ENCODE measurements at places on chromosomes 12 and 14.

DNA sequence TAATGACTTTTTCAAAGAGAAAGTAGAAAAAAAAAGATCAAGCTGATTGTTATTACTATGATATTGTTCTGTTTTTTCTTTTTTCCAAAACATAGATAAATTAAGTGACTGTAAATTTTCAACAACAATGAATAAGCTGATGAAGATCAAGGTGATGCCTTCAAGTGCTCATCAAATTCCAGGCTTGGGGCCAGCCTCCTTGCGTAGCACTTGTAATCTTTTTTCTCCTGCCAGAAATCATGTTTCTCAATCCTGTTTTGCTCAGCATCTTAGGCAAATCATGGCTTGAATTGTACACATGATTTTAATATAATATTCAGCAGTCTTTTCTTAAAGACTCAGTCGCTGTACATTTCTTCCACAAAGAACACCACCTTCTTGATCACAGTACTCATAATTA lies 333.2 kb downstream of the NPAS3 start:
- DNase-seq = no peak

DNA sequence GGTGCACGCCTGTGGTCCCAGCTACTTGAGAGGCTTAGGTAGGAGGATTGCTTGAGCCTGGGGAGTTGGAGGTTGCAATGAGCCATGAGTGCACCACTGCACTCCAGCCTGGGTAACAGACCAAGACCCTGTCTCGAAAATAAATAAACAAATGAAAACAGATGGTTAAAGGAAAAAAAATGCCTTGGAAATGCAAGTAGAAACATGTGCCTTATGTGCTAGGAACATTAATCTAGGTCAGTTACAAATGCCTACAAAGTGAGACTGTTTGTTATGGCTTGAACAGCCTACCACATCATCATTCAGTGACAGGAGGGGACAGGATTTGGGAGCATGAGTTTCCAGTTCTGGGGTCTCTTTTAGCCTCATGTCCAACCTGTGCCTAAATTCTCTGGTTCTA lies 52.4 kb upstream of the BCAT1 start:
- DNase-seq = peak; percentile 89

DNA sequence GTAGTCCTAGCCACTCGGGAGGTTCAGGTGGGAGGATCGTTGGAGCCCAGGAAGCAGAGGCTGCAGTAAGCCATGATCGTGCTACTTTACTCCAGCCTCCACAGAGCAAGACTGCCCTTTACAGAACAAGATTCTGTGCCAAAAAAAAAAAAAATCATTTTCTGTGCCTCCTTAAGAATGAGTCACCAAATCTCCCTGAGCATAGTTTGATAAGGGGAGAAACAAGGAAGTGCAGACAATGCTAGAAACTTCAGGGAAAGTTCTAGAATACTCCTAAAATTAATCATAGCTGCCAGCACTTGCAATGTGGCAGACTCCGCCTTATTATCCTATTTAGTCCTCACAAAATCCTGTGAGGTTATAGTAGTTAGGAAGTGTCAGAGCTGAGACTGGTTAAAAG lies 74.5 kb downstream of the KCNK10 start:
- DNase-seq = no peak

DNA sequence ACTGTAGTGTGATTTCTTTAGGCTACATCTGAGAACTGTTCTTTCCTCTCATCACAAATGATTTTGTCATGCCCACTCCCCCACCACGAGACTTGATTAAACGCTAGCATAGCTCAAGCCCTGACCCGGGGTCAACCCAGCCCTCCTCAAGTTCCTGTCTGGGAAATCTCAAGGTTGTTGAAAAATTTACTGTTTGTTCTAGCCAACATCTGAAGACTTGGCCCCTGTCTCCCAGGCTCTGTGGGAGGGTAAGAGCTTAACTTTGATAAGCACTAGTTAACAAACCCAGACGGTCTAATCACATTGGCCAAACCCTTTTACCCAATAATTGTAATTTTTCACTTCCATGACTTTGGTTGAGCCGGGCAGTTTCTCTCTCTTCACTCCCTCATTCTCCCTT lies 86.2 kb upstream of the AMIGO2 start:
- DNase-seq = no peak

DNA sequence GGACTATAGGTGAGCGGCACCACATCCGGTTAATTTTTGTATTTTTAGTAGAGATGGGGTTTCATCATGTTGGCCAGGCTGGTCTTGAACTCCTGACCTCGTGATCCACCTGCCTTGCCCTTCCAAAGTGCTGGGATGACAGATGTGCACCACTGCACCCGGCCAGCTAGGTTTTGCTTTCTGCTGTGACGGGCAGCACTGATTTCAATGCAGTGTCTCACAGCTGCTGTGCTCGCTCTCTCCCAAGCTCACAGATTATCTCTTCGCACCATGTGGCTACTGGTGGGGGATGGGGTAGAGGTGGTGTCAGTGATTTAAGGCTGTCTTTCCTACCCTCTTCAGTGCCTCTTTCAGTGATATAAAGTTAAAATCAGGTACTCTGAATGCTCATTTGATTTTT lies 909.1 kb downstream of the TRHDE start:
- DNase-seq = no peak

GRCh38 chr14:72033365-72033764 lies 101.1 kb downstream of the RGS6 start:
- no peak for DNase-seq

DNA sequence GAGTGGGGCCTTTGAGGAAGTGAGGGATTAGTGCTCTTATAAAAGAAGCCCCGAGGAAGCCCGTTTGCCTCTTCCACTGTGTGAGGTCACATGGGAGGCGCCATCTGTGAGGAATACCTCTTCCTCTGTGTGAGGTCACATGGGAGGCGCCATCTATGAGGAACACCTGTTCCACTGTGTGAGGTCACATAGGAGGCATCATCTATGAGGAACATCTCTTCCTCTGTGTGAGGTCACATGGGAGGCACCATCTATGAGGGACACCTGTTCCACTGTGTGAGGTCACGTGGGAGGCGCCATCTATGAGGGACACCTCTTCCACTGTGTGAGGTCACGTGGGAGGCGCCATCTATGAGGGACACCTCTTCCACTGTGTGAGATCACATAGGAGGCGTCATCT lies 69.7 kb downstream of the SLC24A4 start:
- no peak for DNase-seq

DNA sequence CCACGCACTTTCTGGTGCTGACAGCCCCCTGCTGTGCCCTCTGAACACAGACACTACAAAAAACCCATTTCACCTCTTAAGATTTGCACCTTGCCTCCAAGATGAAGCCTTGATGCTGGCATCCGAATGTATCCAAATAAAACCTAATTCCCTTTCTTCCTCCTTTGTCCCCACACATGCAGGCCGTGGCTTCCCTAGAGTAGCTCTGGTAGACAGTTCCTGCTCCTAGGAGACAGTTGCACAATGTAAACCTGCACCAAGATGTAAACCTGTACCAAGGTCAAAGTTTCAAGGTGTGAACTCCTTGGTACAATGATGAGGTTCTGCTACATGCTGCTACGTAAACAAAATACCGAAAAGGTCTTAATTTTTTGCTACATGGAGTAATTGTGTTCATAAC lies 625 bp upstream of the ABHD12B start:
- DNase-seq = no peak

GRCh38 chr12:1607940-1608712 lies 13.7 kb upstream of the FBXL14 start:
- DNase-seq = peak; percentile 43

GRCh38 chr12:6115389-6115788 lies 9.1 kb downstream of the VWF start:
- no peak for DNase-seq

GRCh38 chr12:91388573-91388972 lies 206.0 kb upstream of the DCN start:
- no peak for DNase-seq

DNA sequence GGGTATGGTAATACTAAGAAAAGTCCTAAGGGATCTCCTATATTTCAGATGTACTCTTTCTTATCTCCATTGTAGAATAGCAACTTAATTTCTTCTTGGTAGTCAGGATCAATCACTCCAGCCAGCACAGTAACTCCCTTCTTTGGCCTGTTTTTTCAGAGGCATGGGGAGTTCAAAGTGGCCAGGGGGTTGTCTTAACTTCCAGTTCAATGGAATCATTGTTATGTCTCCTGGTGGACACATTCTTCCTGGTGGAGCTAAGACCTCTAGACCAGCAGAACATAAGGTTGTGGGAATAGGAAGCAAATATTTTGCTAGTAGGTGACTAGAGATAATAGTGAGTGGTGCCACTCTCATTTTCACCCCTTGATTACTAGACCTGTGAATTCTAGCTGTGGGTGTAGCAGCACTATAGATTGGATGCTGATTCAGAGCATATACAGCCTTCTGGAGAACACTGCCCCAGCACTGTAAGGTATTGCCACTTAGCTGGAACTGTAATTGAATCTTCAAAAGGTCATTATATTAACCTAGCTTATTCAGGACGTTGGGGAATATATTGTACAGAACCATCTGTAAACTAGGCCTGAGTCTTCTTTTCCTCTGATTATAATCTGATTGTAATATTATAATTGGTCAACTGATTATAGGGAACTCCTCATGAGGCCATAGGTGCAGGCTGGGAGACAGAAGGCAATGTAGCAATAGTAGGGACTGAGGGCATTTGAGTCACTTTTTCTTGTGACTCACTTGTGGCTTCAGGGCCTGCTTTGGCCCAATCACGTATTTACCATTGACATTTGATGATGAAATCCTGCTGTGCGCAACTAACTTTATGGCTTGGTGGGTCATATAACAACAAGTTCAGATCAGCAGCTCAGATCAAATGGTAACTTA lies 60.2 kb upstream of the ATP2B1 start:
- DNase-seq = no peak

GRCh38 chr14:62778852-62779251 lies 266.4 kb downstream of the KCNH5 start:
- no peak for DNase-seq

GRCh38 chr12:7797698-7798398 lies 8.6 kb downstream of the NANOG start:
- no peak for DNase-seq

GRCh38 chr12:82781309-82781997 lies 94.7 kb downstream of the TMTC2 start:
- no peak for DNase-seq

DNA sequence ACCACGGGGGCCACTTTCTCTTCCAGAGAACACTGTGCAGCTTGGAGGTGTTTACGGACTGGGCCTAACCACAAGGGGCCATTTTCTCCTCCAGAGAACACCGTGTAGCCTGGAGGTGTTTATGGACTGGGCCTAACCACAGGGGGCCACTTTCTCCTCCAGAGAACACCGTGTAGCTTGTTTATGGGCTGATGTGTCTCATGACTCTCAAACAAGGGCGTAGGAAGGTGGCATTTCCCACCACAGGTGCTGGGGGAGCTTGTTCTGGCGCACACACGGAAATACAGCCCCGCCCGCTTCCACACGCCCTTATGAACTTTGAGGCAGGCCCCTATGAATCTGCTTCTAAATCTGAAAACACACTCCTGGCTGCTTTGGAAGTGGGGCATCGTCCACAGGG lies 174.6 kb upstream of the SFSWAP start:
- no peak for DNase-seq

- DNase-seq = peak; percentile 59
These were observed 47.0 kb upstream of the SLC2A13 start for GRCh38 chr12:40152783-40153383.

DNA sequence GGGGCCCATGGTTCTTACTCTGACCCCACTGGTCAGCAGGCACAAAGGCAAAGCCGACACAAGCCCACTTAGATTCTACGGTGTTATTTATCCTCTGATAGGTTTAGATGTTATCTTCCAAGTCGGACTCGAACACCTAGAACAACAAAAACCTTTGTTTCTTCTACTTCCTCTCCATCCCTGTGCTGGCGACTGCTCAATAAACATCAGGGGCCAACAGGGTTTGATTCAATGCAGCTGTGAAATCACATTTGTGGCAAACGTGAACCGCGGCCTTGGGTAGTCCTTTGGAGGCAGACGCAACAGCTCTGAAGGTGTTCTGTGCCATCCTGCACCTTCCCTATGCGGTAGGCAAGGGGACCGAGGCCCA lies 87.2 kb downstream of the CHGA start:
- DNase-seq = no peak

DNA sequence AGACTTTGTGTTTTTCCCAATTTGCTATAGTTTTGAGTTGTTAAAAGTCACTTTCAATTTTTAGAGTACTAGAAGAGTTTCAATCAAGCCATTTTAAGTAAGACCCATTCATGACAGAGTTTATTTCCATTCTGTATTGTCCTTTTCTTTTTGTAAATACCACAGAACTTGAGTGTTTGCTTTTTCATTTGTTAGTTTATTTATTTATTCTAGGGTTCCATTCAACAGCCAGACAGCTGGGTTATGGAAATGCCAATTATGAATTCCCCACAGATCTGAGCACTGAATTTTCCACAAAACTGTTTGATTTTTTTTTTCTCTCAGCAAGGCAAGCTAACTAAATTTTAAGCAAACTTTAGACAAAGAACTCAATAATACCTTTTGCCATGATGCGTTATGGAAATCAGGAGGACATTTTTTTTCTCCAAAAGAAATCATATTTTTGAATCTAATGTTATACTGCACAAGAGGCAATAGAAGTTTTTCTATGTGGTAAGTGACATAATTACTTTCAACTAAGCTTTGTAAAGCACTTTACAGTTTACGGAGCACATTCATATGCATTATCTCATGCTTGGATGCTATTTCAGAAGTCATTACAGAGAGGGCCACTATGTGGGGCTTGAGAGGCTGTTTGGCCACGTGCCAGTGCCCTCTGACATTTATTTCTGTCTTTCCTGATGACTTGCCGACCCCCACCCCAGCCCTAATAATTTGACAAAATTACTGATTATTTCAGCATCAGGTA lies 181.5 kb downstream of the VRK1 start:
- no peak for DNase-seq

Data from NCI-H2171 treated with DMSO at 0.1 percent for 48 hours (cell line).